ENCODE measurements at places on chromosomes 16 and 17.

DNA sequence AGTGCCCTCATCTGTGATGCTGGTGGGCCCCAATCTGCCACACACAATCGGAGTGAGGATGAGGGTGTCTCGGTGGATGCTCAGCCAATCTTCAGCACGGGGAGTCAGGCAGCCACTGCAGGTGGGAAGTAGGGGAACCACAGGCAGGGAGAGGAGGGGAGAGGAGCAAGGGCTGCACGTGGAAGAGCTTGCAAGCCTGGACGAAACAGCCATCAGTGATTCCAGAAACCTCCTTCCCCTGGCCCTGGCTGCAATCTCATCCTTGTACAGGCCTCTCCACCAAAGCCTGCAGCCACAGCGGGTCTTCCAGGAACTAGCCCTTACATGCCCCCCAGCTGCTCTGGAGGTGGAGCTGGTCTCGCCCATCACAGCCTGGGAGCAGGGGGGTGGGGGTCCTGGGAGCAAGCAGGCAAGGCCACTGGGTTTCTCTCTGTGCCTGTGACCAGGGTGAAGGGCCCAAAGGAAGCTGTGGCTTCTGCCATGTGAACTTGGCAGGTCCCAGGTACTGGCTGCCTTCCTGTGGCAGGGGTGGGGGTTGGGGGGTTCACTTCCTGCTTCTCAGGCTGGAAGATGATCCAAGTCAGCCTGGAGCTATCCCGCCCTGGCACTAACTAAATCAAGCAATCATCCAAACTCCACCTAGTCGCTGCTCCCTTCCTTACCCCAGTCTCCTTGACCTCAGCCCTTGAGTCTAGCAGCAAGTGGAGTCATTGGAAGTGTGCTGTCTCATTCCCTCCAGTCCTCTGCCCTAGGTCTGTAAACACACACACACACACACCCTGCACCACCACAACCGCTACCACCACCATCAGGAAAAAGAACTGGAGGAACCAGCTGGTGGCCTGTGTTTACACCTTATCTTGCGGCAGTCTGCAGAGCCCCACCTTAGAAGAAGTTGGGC is 29.4 kb upstream of the MLKL start:
- DNase-seq: no peak

DNA sequence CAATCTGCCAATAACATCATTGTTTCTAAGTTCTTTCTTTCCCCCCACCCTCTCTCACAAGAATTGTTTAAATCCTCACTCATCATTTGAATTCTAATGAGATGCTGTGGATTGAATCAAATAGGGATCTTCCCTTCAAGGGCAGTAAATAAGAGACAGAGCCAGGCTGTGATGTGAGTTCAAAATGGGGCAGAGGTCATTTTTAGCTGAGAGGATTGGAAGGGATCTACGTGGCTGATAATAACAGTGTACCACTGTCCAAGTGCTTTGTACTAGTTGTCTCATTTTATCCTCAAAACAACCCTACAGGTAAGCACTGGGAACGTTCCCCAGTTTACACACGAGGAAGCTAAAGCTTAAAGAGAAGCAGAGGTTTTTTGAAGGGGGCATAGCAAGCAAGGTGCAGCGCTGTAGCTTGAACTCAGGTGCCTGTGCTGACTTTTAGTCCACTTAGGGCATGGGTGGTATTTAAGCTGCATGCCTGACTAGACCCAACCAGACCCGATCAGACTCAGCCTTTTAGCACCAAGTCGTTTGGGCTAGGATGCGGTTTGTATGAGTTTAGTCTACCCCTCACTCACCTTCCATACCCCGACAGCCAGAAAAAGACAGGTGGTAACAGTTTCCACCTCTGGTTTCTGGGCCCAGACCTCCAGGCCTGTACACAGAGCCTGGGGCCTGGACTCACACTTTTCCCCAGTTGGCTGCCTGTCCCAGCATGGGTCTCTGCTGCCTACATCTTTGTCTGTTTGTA is 39.2 kb upstream of the CCR7 start:
- no peak for DNase-seq

GRCh38 chr17:19771971-19772630 is 24.0 kb upstream of the ALDH3A1 start:
- DNase-seq: no peak

DNA sequence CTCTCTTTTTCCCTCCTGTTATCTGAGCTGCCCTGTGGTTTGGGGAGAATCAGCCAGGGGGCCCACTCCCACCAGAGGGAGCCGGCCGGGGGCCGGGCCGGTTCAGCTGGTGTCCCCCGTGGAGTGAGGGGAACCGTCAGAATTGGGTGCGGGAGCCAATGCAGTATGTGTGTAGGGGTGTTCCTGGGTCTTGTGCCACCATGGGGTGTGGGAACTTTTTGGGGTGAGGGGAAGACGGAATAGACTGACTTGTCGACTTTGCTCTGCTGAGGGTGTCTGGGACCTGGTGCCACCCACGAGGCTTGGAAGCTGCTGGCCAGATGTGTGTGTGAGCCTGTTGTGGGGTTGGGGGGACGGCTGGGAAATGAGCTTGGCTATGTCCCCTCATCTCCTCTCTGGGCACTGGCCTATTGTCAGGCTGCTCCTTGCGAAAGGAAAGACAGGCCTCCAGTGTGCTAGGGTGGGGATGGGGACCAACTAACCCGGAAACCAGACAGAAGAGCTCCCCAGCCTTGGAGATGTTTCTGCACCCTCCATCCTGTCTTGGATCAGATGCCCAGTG is 9.9 kb downstream of the RARA start:
- peak; percentile 18 for DNase-seq

DNA sequence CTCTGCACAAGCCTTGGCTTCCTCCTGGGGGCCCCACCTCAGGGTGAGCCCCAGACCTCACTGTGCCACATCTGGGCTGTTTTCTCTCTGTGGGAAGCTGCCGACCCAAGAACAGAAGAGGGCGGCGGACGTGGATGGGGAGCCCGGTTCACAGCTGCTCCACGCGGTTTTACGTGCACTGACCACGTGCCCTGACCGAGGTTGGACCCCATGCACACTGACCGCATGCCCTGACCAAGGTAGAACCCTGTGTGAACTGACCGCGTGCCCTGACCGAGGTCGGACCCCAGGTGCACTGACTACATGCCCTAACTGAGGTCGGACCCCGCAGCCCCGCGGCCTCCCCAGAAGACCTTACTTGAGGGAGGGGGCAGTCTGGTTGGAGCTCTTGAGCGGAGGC is 19.6 kb downstream of the CEP131 start:
- no peak for DNase-seq

DNA sequence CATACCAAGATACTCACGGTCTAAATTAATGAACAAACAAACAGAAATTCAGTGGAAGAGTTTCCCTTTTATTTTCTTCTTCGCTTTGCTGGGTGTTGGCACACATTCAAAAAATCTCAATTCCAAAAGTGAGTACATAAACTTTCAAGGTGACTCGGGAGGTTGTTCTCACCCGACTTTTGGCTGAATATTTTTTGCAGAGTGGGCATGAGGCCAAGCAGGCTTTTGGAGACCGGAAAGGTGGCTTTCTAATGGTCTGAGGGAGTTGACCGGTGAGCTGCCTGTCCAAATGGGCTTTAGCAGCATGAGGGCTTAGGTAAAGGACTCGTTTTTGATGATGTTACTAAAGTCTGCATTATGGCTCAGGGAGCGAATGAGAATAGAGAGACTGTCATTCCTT is 318.7 kb downstream of the CPPED1 start:
- DNase-seq: no peak

- DNase-seq: no peak
These were observed 24.3 kb upstream of the LASP1NB start for GRCh38 chr17:38900978-38901656.

- no peak for DNase-seq
These were observed 22.4 kb downstream of the CES1 start for GRCh38 chr16:55810451-55810961.

DNA sequence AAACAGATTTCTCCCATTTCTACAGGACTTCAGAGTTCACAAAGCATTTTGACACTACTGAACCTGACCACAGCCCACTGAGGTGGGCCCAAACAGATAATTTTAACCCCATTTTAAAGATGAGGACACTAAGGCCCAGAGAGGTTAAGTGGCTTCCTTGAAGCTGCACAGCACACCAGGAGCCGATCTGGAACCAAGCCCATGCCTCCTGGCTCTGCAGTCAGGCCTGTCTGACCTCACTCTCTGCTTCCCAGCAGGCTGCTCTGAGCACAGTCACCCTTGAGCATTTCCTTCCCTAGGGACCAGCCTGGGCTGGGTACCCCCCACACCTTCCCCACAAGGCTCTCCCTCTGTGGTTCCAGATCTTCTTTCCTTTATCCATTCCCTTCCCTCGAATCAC is 252.2 kb downstream of the ENGASE start:
- no peak for DNase-seq
